ENCODE measurements at places on chromosomes 4 and X. TPM values are rescaled to one million over a fixed set of nuclear protein-coding genes. Genes with fewer than 3 reads are reported as not detected.
A peak's percentile ranks its signal among the peaks of the same experiment; 100 is the strongest.

Gene F11
- total RNA-seq = not detected

DNA sequence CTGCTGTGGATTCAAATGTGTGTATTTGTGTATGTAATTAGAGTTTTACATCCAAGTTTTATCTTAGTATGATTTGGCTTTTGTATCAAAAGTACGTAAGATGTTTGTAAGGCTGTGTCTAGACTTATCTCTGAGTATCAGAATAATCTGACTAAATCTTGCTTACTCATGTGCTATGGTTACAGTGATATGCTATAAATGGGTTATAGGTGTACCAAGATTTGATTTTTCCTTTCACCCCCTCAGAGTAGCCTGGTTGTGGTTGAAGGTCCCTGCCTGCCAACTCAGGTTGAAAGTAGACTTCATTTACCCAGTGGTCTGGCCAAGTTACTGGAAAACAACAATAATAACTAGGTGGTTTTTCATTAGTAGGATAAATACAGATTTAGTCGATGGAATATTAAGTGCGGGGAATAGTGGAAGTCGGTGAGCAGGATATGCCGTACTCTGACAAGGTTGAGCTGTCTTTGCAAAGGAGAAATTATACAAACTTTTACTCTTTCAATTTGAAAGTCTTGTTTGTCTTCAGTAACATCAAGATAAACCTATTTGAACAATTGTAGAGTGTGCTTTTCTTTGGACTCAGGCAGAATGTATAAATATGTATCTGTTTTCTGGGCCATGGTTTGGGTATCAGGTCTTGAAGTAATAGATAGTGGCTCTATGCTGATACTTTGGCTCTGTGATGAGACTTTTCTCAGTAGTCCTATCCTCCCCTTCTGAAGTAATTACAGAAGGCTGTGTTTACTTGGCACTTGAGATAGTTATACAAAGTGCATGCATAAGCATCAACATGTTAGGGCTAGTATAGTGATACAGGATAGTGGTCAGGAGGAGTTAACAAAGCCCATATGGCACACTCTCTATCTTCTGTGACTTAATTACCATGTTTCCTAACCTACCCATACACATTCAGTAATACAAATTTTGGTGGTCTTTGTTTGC is 23.7 kb downstream of the BMP2K start:
- H3K4me3 ChIP-seq = no peak overlapping the region
- no peak overlapping the region for H3K27ac ChIP-seq
- no peaks in the 10 kb centered on the region for H3K36me3 ChIP-seq
- no peak for DNase-seq

DNA sequence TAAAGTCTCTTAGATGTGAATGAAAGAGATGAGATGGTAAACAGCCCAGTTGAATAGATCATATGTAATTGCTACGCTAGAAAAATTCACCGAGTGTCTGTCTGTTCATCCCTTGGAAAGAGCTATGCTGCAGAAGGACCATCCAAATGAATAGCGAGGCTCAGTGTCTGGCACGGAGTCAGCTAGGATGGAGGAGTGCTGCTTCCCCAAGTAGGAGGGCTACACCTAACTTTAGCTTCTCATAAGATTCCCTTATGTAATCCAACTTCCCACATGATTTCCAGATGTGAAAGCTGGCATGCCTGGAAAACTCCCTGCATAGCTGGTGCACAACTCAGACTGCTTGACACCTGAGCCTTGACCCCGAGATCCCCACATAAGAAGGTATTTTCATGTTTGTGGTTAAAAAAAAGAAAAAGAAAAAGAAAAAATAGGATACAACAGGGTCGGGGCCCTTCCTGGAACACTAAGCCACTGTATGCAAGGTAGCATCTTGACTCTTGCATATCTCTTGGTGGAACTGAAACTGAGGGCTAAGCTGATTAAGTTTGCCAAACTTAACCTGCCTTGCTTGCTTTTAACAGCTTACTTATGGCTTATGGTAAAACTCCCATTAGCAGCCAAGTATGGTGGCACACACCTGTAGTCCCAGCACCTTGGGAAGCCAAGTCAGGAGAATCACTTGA is 82.3 kb downstream of the FREM3 start:
- H3K27ac ChIP-seq = no peak overlapping the region
- no peaks in the 10 kb centered on the region for H3K4me1 ChIP-seq
- DNase-seq = peak; percentile 47
- H3K27me3 ChIP-seq = no peaks in the 10 kb centered on the region
- H3K36me3 ChIP-seq = no peaks in the 10 kb centered on the region
- no peak overlapping the region for H3K4me3 ChIP-seq

- H3K4me3 ChIP-seq = no peak overlapping the region
- no peaks in the 10 kb centered on the region for H3K27me3 ChIP-seq
- H3K36me3 ChIP-seq = no peaks in the 10 kb centered on the region
- no peaks in the 10 kb centered on the region for H3K4me1 ChIP-seq
- no peak overlapping the region for H3K27ac ChIP-seq
Observed at GRCh38 chr4:137819964-137820383, 287.7 kb upstream of the PCDH18 start.

Gene SPANXC
- not detected for total RNA-seq

GRCh38 chr4:21819086-21819485 is 129.5 kb downstream of the KCNIP4 start:
- H3K4me1 ChIP-seq = no peaks in the 10 kb centered on the region
- H3K27ac ChIP-seq = no peak overlapping the region
- no peaks in the 10 kb centered on the region for H3K27me3 ChIP-seq
- H3K36me3 ChIP-seq = no peaks in the 10 kb centered on the region
- DNase-seq = no peak

- no peaks in the 10 kb centered on the region for H3K27me3 ChIP-seq
- H3K36me3 ChIP-seq = no peaks in the 10 kb centered on the region
Observed at GRCh38 chrX:72208126-72208800, 26.7 kb downstream of the PIN4 start.

- H3K27ac ChIP-seq = no peak overlapping the region
- H3K4me1 ChIP-seq = no peaks in the 10 kb centered on the region
- no peaks in the 10 kb centered on the region for H3K36me3 ChIP-seq
- no peaks in the 10 kb centered on the region for H3K27me3 ChIP-seq
- no peak overlapping the region for H3K4me3 ChIP-seq
Observed at GRCh38 chr4:96295143-96295741, 455.3 kb downstream of the PDHA2 start.

- no peak overlapping the region for H3K4me3 ChIP-seq
- no peaks in the 10 kb centered on the region for H3K4me1 ChIP-seq
- no peak overlapping the region for H3K27ac ChIP-seq
- H3K27me3 ChIP-seq = no peaks in the 10 kb centered on the region
- no peak for DNase-seq
Observed at GRCh38 chr4:57766341-57766740, 656.2 kb upstream of the IGFBP7 start.

Gene FGD1
- total RNA-seq = 7.1 TPM

DNA sequence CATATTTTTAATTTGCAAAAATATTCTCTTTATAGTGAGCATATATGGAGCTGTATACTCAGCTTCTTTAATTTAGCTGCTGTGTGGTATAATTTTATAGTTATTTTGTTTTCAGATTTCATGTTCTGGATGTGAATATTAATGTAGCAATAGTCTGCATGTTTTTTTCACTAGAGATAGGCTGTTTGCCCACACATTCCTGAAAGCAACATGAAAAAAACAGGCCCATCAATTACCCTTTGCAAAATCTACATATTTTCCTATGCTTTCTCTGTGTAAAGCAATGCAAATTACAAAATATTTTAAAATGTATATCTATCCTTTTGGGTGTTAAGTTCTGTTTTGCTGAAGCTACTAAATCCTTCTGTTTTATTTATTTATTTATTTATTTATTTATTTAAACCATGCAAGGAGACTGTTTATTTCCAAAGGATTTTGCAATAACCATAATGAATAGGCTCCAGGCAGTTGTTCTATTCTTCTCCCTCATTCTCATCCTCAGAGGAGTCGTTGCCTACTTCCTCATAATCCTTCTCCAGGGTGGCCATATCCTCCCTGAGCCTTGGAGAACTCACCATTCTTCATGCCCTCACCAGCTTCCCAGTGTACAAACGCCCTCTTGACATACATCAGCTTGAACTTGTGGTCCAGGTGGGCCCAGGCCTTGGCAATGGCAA is 277.1 kb downstream of the ANKRD50 start:
- H3K4me3 ChIP-seq = no peak overlapping the region
- DNase-seq = no peak
- no peak overlapping the region for H3K27ac ChIP-seq
- H3K4me1 ChIP-seq = no peaks in the 10 kb centered on the region

DNA sequence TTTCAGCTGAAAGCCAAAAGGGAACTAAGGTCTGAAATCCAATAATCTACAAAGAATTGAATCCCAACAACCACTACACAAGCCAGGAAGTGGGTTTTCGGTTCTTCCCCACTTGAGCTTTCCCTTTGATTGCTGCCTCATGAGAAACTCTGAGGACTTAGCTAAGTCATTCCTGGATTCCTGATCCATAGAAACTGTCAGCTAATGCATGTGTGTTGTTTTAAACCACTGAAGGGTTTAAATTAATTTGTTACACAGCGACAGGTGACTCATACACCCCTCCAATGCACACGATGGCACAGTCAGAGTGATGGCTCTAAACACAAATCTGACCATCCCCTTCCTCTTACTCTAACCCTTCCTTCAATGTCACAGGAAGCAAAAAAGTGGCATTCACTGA is 282.9 kb downstream of the RAB28 start:
- DNase-seq = no peak
- no peak overlapping the region for H3K27ac ChIP-seq
- no peak overlapping the region for H3K4me3 ChIP-seq
- H3K4me1 ChIP-seq = no peaks in the 10 kb centered on the region
- H3K36me3 ChIP-seq = no peaks in the 10 kb centered on the region

Gene SORCS2
- total RNA-seq = 17.1 TPM

- H3K4me3 ChIP-seq = no peak overlapping the region
- no peaks in the 10 kb centered on the region for H3K36me3 ChIP-seq
- H3K4me1 ChIP-seq = peaks cover 5% of the 10 kb centered on the region
- peak overlapping the region; percentile 10 for H3K27ac ChIP-seq
- H3K27me3 ChIP-seq = no peaks in the 10 kb centered on the region
Observed at GRCh38 chr4:158785718-158786117, 16.9 kb downstream of the FNIP2 start.

DNA sequence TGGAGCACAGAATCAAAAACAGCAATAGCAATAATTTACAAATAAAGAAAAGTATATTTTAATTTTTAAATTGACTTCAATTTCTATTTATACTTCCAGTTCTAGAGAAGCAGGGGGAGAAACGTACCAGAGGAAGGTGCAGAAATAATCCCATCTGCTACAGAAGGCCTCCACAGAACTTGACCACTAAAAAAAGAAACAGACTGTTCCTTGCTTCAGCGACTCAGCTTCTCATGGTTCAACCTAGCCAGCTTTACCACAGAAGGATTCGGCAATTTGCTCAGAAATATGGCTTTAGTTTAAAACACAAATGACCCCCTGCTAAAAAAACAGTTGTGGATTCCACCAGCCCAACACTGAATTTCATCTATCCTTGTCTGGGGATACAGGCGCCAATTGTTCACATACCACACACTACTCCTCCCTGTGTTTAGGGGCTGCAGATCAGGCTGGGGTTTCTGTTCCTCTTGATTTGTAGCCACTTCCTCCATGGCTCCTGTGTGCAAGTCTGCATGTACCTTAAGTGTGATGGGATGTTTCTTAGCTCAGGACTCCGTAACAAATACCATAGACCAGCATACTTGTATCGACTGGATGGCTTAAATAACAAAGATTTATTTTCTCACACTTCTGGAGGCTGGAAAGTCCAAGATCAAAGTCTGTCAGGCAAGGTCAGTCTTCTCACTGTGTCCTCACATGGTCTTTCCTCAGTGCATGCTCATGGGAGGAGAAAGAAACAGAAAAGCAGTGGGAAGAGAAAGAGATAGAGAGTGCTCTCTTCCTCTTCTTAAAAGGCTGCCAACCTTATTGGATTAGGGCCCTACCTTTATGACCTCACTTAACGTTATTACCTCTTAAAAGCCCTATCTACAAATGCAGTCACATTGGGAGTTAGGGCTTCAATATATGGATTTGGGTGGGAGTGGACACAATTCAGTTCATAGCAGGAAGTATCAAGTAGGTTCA is 79.1 kb downstream of the AMOT start:
- H3K27ac ChIP-seq = no peak overlapping the region
- no peak overlapping the region for H3K4me3 ChIP-seq
- H3K27me3 ChIP-seq = no peaks in the 10 kb centered on the region
- no peaks in the 10 kb centered on the region for H3K4me1 ChIP-seq
- no peak for DNase-seq

DNA sequence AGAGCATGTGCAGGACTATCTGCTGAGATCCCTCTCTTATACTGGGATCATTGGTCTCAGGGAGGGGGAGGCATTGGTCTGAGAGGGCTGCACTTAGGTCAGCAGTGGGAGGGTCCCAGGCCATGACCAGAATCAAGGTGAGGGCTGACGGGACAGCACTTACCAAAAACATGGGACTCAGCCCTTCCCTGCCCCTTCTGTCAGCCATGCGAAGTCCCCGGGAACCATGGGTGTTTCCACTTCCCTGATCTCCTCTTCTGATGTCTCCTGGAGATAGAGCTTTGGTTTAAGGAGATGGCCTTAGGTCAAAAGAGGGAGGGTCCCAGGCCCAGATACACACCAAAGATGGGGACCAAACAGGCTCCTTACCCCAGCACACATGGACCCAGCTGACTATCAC is 12.9 kb upstream of the HSFX1 start:
- DNase-seq = no peak
- H3K27me3 ChIP-seq = no peaks in the 10 kb centered on the region
- H3K27ac ChIP-seq = no peak overlapping the region
- H3K4me1 ChIP-seq = no peaks in the 10 kb centered on the region
- no peak overlapping the region for H3K4me3 ChIP-seq

GRCh38 chrX:132292793-132293192 is 73.5 kb upstream of the RAP2C start:
- peak; percentile 19 for DNase-seq
- no peaks in the 10 kb centered on the region for H3K27me3 ChIP-seq
- H3K36me3 ChIP-seq = no peaks in the 10 kb centered on the region
- peaks cover 3% of the 10 kb centered on the region for H3K4me1 ChIP-seq

- no peaks in the 10 kb centered on the region for H3K27me3 ChIP-seq
- DNase-seq = no peak
- H3K4me3 ChIP-seq = no peak overlapping the region
- no peaks in the 10 kb centered on the region for H3K36me3 ChIP-seq
- no peaks in the 10 kb centered on the region for H3K4me1 ChIP-seq
Observed at GRCh38 chr4:88971536-88971935, 85.4 kb downstream of the FAM13A start.

- no peak overlapping the region for H3K27ac ChIP-seq
- DNase-seq = no peak
- H3K4me3 ChIP-seq = no peak overlapping the region
- H3K27me3 ChIP-seq = no peaks in the 10 kb centered on the region
- no peaks in the 10 kb centered on the region for H3K4me1 ChIP-seq
- H3K36me3 ChIP-seq = no peaks in the 10 kb centered on the region
Observed at GRCh38 chr4:2489841-2490552, 21.1 kb downstream of the RNF4 start.

Gene ZNF718
- 2.6 TPM for total RNA-seq

GRCh38 chr4:17785858-17786257 is 4.4 kb upstream of the FAM184B start:
- DNase-seq = no peak
- peaks cover 5% of the 10 kb centered on the region for H3K27me3 ChIP-seq
- peaks cover 8% of the 10 kb centered on the region for H3K4me1 ChIP-seq
- no peaks in the 10 kb centered on the region for H3K36me3 ChIP-seq
- no peak overlapping the region for H3K27ac ChIP-seq
- H3K4me3 ChIP-seq = no peak overlapping the region

- no peaks in the 10 kb centered on the region for H3K36me3 ChIP-seq
- H3K27me3 ChIP-seq = no peaks in the 10 kb centered on the region
- H3K27ac ChIP-seq = no peak overlapping the region
- H3K4me3 ChIP-seq = no peak overlapping the region
- DNase-seq = no peak
Observed at GRCh38 chr4:6655924-6656323, 15.4 kb downstream of the MRFAP1 start.

Data from uterus (tissue), 4 donors.